ENCODE measurements at places on chromosomes 7 and 10.

DNA sequence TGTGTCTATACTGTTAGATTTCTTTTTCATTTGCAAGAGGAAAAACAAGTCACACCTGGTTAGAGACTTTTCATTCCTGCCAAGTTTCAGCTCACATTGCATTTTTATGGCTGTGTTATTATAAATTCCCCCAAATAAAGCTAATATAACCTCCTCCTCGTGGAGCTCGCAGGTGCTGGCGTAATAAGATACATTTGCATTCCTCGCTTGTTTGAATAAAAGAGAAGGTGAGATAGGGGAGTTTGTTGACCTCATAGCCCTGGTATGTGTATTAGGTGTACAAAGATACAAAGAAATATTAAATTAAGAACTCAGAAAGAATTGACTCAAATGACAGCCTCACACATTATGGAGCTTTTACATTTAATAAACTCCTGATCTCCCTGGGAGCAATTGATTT, 257.7 kb upstream of the SP8 start:
- DNase-seq = no peak

GRCh38 chr7:75969182-75969581, 25.2 kb downstream of the TMEM120A start:
- peak; percentile 50 for DNase-seq

- no peak for DNase-seq
These were observed 175.0 kb upstream of the PLXNA4 start for GRCh38 chr7:132751244-132751647.

GRCh38 chr7:127404286-127405072, 12.0 kb upstream of the ZNF800 start:
- DNase-seq = no peak

DNA sequence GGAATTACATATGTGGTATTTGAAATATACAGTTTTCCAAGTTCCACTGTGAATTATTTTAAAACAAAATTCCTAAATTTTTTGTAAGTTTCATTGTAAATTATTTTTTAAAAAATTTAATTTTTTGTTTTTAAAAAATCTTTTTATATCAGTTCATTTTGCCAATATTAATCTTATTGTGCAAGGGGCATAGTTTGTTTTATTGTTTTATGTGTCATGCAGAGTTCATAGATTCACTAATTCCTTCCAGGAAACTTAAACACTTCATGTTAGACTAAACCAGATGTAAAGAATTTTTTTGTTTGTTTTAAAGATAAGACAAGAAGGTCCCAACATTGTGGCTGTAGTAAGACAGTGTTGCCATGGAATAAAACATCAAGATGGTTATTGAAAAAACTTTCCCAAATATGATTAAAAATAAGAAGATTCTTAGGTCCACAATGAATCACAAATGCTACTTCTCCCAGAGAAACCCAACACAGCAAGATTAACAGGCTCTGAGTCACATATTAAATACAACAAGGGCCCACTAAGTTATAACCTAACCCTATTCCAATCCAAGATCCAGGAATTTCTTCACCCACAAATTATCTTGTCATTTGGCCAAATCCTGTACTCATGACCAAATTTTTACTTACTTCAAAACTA, 464.7 kb upstream of the IGFBP3 start:
- no peak for DNase-seq

- peak; percentile 80 for DNase-seq
These were observed 100.2 kb downstream of the ATXN7L1 start for GRCh38 chr7:105776068-105776790.

GRCh38 chr7:28123752-28124151, 56.8 kb downstream of the JAZF1 start:
- no peak for DNase-seq

DNA sequence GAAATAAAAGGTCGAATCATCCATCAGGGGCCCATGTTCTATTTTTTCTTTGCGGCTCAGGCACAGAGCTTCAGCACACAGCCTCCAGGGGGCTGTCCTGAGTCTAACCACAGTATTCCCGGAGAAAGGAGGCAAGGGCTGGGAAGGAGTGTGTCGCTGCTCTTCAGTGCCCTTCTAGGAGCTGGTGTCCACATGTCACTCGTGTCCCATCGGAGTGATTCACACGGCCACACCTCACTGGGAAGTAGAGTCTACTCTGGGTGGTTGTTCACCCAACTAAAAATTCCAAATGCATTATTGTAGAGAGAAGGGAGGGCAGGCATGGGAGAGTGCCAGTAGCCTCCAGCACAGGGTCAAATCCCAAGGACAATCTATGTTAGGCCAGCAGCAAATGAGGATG, 114.8 kb upstream of the LANCL2 start:
- no peak for DNase-seq

DNA sequence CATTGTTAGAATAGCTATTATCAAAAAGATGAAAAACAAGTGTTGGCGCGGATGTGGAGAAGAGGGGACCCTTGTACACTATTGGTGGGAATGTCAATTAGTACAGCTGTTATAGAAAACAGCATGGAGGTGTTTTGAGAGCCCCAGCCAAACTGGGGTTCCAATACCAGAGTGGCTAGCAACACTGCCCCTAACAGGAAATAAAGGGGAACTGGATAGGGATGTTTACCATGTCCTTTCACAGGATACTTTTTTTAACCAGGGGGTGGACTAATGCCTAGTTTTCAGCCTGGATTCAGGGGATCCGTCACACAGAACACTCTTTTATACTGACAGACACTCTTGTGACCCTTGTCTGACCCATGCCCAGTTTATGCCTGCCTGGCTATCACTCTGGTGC, 6.9 kb upstream of the GSTK1 start:
- DNase-seq = no peak

DNA sequence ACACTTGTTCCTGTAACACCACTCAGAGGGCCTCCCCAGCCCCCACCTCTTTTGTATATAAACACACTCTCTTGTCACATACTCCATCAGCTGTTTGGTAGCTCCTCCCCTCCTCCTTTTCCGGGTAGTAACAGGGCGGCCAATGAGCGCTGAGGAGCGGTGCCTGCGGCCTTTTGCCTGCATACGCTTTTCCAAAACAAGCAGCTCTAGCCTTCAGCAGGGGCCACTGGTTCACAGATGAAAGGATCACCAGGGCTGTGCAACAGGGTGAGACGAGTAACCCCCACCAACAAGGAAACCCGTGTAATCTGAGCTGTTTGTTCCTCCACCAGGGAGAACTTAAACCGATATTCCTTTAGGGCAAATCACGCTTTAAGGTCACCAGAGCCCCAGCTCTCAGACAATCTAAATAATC, 3.9 kb downstream of the UBE2H start:
- peak; percentile 85 for DNase-seq

DNA sequence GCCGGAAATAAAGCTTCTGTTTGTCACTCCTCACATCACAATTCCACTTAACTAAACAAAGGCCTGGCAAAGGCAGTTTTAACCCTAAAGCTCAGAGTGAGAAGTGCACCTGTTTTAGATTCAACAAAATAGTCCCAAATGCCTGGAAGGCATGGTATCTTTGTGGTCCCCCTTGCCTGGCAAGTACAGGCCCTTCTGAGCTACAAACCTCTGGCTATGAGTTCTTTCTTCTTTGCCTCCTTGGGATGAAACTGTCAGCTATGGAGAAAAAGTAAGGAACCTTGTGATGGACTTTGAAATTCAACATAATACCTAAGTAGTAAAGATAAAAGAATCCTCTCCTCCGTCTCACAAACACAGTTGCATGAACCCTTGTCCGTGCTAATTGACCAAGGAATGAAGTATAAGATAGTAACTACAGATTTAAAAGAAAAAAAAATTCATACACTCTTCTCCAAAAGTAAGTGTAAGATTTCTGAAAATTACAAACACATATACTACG, 244.5 kb upstream of the ETV1 start:
- DNase-seq = no peak

DNA sequence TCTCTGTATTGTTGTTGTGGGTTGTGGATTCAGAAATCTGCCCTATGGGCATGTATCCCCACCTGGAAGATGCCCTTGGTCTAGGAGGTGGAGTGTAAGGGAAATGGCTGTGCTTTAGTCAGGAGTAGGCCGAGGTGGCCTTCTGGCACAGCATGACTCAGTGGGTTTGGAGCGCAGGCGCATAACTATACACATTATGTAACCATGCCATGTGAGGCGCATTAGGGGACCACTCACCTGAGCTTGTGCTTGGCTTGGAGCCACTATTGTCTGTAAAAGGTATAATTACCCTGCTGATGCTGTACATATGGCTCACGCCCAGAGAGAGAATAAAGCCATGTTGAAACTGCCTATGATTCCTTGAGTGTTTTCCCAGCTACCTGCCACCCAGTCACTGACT, 20.6 kb upstream of the ADAMTS14 start:
- DNase-seq = no peak

- no peak for DNase-seq
These were observed 129.4 kb upstream of the LSM8 start for GRCh38 chr7:118054529-118054928.

DNA sequence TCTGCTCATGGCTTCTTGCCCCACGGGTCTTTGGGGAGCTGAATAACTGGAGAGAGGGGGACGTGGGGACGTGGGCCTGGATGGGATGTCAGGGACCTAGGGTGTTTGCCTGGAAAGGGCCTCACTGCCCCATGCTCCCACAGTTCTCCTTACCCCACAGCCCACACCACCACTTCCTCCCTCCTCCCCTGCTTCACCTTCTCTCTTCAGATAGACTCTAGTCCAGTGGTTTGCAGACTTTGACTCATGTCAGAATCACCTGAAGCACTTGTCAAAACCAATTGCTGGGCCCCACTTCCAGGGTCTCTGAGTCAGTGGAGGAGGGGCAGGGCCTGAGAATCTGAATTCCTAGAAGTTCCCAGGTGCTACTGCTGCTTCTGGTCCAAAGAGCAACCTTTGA, 327.4 kb downstream of the RPS24 start:
- DNase-seq = no peak

DNA sequence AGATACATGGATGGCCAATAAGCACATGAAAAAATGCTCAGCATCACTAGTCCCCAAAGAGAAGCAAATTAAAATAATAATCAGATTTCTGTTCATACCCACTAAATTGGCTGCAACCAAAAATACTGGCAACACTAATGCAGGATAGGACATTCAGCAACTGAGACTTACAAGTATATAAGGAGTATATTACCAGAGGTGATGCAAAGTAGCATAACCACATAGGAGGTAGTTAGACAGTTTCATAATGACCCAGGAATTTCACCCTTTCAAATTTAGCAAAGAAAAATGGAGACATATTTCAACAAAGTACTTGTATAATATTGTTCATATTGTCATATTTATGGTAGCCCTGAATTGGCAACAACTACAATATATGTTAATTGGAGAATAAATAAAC, 727.8 kb downstream of the GRID1 start:
- DNase-seq = no peak

DNA sequence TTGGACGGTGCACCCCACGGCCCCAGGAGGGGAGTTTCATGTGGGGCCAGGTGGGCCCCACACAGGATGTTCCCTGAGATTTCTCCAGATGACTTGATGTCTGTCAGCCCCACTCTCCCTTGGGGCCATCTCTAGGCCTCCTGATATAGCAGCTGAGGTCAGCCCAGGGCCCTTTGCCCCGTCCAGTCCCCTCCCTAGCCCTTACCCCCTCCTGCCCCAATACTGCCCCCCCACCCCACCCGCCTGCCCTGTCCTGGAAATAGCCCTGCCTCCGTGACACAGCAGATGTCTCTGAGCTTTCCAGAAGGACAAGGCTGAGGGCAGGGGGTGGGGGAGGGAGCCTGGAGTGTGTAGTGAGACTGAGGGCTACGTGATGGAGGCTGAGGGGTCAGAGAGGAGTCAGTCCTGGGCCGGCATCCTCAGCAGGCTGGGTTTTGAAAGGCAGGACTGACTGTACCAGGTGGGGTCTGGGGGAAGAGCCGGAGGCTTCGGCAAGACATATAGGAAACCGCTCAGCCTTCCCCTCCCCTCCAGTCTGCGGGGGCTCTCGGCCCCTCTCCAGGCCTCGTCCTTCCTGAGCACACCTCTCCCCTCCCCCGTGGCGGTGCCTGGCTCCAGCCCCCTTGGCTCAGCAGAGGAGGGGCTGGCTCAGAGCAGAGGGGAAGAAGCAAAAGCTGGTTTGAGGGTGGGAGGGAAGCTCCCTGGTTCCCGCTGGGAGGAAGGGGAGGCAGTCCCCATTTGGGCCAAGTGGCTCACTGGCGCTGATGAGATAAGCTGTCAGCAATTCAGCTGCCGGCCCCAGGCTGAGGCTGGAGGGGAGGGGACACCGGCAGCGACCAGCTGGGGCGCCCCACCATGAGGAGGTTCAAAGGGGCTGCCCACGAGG, 2.0 kb downstream of the FLNC start:
- DNase-seq = peak; percentile 58

DNA sequence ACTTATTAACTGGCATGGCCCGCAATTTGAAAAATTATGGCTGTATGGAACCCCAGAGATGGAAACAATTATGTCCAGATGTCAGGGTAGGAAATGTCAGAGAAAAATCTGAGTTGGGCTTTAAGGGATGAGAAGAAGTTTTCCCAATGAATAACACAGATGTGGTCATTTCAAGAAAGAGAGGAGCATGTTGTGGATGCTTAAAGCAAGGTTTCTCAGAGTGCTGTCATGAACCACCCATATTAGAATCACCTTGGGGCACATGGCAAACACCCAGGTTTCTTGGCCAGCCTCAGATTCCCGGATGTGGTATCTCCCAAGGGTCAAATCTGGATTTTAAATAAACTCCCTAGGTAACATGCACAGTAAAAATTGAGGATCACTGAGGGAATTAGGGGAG, 43.6 kb downstream of the LAMB4 start:
- DNase-seq = no peak

DNA sequence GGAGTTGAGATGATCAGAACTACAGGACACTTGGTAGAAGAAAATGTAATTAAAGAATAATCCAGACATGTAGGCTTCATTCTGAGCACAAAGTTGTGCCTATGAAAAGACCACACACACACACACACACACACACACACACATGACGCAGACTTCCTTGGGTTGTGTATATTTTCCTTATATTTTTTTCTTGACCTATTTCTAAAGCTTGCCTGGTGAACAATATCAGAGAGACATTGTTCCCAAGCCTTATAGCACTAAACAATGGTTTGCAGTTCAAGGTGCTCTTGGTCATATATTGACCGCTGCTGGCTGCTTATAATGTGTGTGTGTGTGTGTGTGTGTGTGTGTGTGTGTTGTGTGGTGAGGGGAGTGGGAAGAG, 202.7 kb downstream of the PRPF18 start:
- DNase-seq = no peak

- no peak for DNase-seq
These were observed 123.8 kb upstream of the VKORC1L1 start for GRCh38 chr7:65749039-65749438.

- no peak for DNase-seq
These were observed 95.4 kb downstream of the CCDC3 start for GRCh38 chr10:12906051-12906541.

GRCh38 chr7:6615723-6616555, 529 bp downstream of the ZNF853 start:
- DNase-seq = peak; percentile 37

All from ovary (tissue), 10 donors.